ENCODE measurements at places on chromosomes 2 and 18.

- no peak for DNase-seq
Measured at GRCh38 chr2:130986890-130987493, 106.3 kb downstream of the FAM168B start.

- DNase-seq: no peak
Measured at GRCh38 chr2:218438596-218438995, 19.7 kb downstream of the VIL1 start.

- DNase-seq: no peak
Measured at GRCh38 chr18:46712406-46712805, 44.4 kb downstream of the ST8SIA5 start.

DNA sequence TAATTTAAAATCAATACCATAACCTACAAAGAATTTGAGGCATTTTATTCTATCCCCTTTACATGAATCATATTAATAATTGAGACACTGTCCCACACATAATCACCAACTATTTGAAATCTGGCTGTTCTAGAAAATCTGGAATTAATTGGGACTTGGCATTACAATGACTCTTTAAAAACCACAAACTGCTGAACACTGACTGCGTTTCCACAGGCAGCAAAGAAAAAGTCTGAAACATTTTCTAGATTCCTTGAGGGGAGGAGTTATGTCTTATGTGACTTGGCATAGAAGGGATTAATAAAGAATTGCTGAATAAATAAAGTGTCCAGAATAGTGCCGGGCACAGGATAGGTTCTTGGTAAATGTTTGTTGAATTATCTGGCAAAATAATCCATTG lies 61.4 kb downstream of the GPR39 start:
- DNase-seq: no peak

- peak; percentile 36 for DNase-seq
Measured at GRCh38 chr2:230793572-230794359, 71.0 kb upstream of the ITM2C start.

DNA sequence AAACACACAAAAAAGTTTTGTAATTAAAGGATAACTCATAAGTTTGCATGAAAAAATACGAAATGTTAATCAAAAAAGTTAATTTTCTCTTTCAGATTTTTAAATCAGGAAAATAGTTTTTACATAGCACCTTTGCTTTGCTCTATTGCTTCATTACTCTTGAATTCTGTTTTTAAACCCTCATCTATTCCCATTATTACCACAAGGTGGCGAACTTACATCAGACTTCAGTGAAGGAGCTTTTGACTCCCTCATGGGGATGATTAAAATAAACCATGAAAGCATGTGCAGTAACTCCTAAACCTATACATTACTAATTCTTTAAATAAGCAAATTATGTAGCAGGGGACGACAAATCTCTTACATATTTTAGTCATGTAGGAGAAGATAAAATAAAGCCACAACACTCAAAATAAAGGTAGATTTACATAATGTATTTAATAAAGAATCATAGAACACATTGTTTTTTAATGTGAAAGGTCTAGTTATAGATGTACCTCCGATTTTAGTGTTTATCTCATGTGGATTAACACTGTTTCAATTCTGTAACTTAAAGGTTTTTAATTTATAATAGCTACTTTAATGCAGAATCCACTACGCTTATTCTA lies 105.2 kb downstream of the NETO1 start:
- DNase-seq: no peak

GRCh38 chr2:118010473-118010872 lies 3.4 kb downstream of the CCDC93 start:
- no peak for DNase-seq

- no peak for DNase-seq
Measured at GRCh38 chr2:210337159-210337558, 22.2 kb upstream of the MYL1 start.

DNA sequence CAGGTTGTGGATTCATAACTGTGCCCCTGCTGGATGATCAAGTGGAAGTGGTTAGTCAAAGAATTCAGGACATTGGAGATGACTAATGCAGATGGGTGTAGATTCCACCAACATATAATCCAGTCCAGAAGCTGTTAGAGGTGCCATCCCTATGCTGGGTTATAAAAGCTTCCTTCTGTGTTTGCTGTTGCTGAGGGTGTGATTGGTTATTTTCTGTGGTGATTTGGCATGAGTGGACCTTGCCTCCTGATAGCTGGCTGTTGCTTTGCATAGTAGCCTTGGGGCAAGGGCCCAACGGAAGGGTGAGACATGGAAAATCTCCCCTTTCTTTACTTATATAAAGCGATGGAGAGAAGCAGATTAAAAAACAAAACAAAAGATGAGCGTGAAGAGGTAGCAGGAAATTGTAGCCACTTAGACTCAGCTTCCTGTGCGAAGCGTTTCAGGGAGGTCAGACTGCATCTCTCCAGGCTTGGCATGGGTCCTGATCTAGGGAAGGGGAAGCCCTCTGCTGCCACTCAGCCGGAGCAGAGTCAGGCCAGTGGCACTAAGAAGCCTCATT lies 190.4 kb downstream of the FMNL2 start:
- DNase-seq: no peak

DNA sequence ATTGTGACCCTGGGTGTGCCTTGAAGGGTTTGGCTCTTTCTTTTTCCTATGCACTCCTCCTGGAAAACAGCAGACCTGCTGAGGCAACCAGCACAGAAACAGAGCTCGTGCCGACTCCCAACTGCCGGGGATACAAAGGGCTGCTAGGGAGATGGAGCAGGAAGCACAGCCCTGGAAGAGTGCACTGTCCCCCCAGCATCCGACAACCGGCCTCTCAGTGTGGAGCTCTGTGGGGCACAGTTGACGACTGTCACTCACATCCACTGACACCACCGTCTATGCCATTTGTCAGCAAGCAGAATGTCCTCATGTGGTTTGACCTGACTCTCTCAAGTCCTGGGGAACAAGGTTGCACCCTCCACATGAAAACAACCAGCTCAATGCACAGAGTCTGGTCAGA lies 290.4 kb downstream of the TNS1 start:
- no peak for DNase-seq

DNA sequence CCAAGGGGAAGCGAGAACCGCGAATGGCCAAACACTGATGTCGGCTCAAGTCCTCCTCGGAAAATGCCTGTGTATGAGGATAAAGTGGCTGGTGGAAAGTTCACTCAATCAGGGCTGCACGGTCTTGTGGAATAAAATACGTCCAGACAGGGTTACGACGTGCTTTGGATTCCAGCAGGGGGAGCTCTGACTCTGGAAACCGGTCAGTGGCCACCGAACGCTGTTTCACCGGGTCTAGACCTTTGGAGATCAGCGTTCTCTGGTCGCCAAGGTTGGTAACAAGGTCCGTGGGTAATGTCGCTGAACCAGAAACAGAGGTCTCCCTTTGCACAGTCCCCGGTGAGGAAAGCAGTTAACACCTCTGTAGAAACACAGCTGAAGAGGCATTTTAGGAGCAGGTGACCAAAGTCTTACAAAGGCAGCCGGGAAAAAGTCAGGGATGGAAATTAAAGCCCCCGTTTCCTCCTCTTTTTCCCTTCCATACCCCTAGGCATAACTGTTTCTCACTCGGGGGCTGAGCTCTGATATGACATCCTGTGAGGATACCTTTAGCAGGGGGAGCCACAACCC lies 47.8 kb downstream of the CDCA7 start:
- DNase-seq: peak; percentile 53

DNA sequence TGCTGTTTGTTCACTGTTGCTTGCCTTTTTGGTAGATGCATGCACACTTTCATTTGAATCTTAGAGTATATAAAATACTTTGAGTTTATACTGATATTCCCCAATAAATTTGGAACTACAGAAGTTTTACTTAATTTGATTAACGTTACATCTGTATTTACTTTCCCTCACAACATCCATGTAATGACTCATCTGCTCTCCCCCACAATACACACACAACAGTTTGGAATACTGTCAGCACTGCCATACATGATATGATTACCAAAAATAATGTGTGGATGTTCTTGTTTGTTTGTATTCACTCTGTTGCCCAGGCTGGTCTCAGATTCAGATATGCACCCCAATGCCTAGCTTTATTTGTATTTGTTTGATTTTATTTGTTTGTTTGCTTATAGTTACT lies 144.2 kb downstream of the WDR7 start:
- DNase-seq: no peak

- DNase-seq: no peak
Measured at GRCh38 chr2:70616168-70616694, 62.6 kb upstream of the TGFA start.

- DNase-seq: no peak
Measured at GRCh38 chr2:221655300-221655699, 83.2 kb upstream of the EPHA4 start.

DNA sequence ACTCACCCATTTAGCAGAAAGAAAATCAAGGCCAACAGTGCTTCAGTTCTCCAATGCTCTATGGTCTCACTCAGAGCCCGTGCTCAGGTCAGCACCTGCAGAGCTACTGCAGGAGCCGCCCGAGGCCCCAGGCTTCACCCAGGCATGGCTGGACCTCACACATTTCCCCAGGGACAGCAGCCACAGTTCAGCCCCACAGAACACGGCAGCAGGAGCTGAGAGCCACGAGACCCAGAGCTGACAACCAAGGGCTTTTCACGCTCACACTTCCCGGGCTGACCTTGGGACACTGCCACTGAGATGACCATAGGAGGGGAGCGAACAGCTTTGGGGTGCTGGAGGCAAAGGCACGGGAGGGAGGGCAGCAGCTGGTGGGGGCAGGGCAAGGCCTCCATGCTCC lies 4.2 kb downstream of the TMEM18 start:
- DNase-seq: no peak

GRCh38 chr2:155377266-155377680 lies 678.8 kb downstream of the KCNJ3 start:
- no peak for DNase-seq

DNA sequence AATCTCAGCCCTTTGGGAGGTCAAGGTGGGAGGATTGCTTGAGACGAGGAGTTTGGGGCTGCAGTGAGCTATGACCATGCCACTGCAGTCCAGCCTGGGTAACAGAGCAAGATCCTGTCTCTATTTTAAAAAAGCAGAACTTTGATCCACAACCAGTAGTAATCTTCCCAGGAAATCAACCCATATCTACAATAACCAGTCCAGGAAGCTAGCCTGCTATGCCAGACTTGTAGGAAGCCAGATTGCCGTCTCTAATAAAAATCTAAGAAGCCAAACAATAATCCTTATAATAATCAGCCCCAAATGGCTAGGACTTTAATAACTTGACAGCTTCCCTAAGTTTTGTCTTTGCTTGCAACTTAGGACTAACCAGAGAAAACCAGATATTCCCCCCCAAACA lies 9.0 kb upstream of the ALMS1 start:
- DNase-seq: no peak

- DNase-seq: no peak
Measured at GRCh38 chr2:154158101-154158500, 286.4 kb downstream of the GALNT13 start.

GRCh38 chr2:54261537-54261936 lies 5.5 kb upstream of the TSPYL6 start:
- no peak for DNase-seq

- no peak for DNase-seq
Measured at GRCh38 chr2:100163605-100164004, 21.2 kb upstream of the AFF3 start.

DNA sequence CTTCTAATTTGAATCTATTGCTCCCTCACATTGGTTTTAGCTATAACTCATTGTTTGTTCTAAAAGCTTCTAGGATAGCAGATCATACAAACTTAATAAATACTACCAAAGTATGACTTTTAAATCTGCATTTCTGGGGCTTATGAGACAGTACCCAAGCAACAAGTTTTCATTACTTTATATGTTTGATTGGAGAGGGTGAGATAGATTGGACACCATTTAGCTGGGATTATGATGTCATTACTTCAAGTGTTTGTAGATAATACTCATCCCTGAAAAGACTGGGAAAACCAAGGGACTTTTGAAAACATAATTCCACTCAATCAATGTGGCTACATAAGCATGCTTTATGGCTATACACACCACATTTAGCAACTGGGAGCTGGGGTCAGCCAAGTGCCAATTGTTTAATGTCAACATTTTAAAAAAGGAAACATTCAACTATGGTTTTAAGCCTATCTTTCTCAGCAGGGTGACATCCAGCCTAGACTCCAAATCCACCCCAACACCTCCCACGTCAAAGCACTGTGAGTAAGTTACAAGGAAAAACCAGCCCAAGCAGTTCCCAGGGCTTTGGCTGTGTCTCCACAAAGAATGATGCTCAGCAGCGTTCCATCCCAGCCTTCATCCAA lies 119.9 kb downstream of the ETAA1 start:
- DNase-seq: no peak

DNA sequence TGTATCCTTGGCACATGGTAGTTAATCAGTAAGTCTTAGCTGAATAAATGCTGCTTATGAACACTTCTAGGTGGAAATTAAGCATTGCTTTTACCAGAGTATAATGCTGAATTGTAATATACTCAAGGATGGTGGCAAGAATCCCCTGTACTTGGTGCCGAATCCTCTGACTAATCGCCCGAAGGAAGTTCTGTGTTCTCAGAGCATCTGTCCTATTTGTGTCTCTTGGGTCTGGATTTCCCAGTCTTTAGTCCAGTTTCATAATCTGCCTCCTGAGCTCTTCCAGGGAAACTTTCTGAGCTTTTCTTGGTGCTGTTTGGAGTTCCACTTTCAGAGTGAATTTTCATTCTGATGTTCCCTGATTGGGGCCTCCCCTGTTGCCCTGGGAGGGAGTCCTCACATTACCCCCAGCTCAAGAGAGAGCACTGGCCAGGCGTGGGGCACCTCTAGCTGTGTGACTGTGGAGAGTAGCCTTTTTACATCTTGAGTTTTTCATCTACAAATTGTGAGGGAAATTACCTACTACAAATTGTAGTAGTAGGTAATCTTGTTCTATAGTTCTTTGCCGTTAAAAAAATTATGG lies 144.9 kb downstream of the LTBP1 start:
- DNase-seq: no peak

DNA sequence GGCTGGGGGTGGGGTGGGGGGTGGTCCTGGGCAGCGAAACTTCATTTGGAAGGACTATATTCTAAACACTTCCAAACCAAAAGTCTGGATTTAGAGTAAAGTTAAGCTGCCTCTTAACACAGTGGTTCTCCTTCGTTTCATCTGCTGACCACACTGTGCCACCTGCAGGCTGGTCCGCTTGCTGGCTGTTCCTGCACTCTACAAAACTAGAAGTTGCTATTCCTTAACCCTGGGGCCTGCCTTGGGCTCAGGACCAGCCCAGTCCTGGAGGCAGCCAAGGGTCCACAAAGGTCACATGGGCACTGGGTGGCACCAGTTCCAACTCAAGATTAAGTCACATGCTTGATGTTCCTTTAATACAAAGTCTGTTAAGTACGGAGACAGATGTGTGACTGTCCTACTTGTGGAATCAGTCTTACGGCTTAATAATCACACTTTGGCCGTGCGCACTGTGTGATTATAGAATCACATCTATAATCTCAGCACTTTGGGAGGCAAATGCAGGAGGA lies 195.4 kb downstream of the FAM210A start:
- no peak for DNase-seq

DNA sequence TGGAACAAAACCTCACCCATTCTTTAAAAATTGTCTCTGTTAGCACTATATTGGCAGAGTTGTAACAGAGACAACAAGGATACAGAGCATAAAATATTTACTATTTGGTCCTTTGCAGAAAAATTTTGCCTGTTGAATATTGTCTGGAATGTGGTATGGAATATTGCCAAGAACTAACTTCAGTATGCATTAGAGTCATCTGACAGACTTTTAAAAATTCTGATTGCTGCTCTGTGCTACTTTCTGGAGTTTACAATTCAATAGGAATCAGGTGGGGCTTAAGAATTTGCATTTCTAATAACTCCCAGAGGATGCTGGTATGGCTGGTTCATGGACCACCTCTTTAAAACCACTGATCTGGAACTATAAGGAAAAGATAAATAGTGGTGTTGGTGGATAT lies 32.8 kb upstream of the NYAP2 start:
- DNase-seq: no peak

Data from stimulated activated CD4-positive, alpha-beta T cell treated with anti-CD3 and anti-CD28 coated beads, Interleukin-15, amount 100 ng/mL, for 1 hour (primary cell).